Effector memory CD4-positive, alpha-beta T cell (primary cell): ENCODE measurements at places on chromosomes 16 and 17.

DNA sequence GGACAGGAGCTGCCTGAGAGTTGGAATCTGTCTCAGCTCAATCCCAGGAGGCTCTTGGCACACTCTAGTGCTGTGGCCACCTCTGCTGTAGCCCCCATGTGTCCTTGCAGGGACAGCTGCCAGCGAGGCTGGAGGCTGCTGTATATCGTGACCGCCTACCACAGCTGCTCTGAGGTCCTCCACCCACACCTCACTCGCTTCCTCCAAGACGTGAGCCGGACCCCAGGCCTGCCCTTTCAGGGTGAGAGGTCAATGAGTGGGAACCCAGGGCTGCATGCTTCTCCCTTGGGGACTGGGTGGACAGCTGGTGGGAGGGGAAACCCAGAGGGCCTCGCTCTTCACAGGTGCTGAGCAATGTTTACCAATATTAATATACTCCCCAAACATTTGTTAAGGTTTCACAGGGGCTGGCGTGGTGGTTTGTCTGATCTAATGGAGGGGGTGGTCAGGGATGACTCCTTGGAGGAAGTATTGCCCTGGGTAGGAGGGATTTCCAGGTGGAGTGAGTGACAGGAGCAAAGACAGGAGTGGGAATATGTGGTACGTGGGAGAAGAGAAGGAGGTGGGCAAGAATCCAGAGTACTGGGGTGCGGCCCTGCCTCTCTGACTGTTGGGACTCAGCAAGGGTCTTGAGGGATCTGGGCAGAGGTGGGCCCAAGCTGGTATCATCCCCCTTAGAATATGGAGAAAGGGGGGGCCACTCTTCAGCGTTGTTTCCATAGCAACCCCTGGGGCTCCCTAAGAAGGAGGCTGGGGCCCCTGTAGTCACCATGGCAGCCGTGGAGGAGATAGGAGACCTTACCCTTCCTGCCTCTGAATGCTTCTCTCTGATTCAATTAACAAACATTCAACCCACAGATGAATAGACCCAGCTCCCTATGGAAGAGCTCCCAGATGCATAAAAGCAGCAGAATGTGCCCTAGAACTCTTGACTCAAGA, 22.2 kb upstream of the ALKBH5 start:
- DNase-seq: no peak

DNA sequence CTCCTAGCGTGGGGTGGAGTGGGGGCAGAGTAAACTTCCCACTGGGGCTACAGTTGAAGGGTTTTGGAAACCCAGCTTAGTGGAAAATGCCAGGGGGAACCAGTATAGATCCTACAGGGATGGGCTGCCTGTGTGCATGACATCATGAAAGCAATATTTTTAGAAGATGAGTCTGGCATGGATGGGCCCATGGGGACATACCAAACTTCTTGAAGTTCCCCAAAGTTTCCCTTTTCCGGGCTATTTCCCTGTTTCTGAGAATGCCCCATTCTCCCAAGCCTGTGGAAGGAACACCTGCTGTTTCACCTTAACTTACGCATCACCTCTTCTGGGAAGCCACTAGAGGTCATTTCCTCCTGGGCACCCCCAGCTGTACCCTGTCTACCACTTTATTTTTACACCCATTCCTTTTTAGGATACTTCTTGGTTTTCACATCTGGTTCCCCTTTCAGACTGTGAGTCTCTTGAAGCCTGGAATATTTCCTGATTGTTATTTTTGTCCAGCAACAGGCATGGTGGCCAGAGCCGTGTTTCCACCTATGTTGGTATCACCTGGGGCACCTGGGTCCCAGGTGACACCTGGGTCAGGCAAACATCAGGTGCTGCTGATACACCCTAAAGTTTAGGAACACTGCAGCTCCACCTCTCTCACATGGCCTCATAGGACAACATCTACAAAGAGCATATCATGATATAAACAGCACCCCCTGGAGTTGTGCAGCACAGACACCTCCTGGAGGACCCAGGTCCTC, 9.8 kb downstream of the SOCS3 start:
- no peak for DNase-seq

- peak; percentile 59 for DNase-seq
These were observed 664 bp upstream of the BCL6B start for GRCh38 chr17:7021993-7022778.

DNA sequence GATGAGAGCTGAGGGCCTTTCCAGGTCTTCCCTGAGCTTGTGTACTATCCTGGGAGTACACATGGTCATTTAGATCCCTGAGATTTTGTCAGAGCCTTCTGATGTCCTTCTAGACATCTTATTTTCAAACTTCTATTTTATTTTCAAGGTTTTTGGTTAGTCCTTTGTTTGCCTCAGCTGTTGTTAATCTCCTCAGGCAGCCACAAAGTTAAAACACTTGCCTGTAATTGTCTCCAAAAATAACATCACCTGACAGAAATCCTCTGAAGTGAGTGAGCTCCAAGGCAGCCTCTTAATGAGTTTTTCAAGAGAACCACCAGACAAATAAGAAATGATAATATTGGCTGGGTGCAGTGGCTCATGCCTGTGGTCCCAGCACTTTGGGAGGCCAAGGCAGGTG, 43.8 kb upstream of the CPHXL start:
- DNase-seq: no peak

DNA sequence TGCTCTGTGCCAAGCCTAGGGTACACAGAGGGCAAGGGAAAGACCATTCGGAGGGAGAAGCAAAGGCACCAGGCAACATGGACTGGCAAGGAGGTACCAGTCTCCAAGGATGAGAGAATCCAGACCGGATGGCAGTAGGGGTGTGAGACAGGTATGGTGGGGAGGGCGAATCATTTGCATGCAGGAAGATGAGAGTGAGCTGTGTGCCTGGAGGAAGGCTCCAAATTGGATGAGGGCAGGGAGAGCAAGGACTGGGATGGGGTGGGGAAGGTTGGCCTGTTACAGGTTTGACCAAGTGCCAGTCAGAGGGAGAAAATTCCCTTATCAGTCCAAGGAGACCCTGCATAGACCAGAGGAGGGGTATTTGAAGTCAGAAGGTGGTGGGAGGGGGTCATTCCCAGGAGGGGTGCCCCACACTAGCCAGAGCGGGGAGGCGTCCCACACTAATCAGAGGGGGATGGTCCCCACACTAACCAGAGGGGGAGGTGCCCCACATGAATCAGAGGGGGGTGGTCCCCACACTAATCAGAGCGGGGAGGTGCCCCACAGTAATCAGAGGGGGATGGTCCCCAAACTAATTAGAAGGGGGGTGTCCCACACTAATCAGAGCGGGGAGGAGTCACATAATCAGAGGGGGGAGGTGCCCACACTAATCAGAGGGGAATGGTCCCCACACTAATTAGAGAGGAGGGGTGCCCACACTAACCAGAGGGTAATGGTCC, 737 bp downstream of the CANT1 start:
- no peak for DNase-seq

GRCh38 chr16:80837533-80838147, 33.2 kb upstream of the CDYL2 start:
- DNase-seq: no peak
